ENCODE measurements at places on chromosomes 6 and 20. TPM values are rescaled to one million over a fixed set of nuclear protein-coding genes. Genes with fewer than 3 reads are reported as not detected.

RAD21L1 gene
- total RNA-seq = not detected

- no peak overlapping the region for H3K27ac ChIP-seq
- no peak overlapping the region for H3K4me3 ChIP-seq
- peaks cover 2% of the 10 kb centered on the region for H3K27me3 ChIP-seq
- DNase-seq = no peak
- no peaks in the 10 kb centered on the region for H3K36me3 ChIP-seq
Measured at GRCh38 chr6:150756173-150756572, 109.3 kb upstream of the MTHFD1L start.

- no peaks in the 10 kb centered on the region for H3K4me1 ChIP-seq
- H3K4me3 ChIP-seq = no peak overlapping the region
- H3K27me3 ChIP-seq = no peaks in the 10 kb centered on the region
- no peak for DNase-seq
- H3K36me3 ChIP-seq = no peaks in the 10 kb centered on the region
Measured at GRCh38 chr6:40148882-40149573, 214.8 kb upstream of the MOCS1 start.

KIAA0408 gene
- total RNA-seq = 6.5 TPM

Measured in activated CD4-positive, alpha-beta memory T cell treated with anti-CD3 and anti-CD28 coated beads for 36 hours (primary cell).